ENCODE measurements at places on chromosomes 11 and 22. TPM values are rescaled to one million over a fixed set of nuclear protein-coding genes. Genes with fewer than 3 reads are reported as not detected.

The SYT8 gene
- total RNA-seq = not detected

The CBX6 gene
- total RNA-seq = 171 TPM

The NLRP10 gene
- not detected for total RNA-seq

The CHADL gene
- 0.36 TPM for total RNA-seq

The MS4A18 gene
- not detected for total RNA-seq

The APOL3 gene
- 52.4 TPM for total RNA-seq

The APOA4 gene
- not detected for total RNA-seq

The SLC1A2 gene
- not detected for total RNA-seq

The POU2AF3 gene
- total RNA-seq = 0.39 TPM

The IRAG1 gene
- total RNA-seq = not detected

All from activated T-helper 1 cell treated with anti-CD3 and anti-CD28 coated beads, Interleukin-12 subunit alpha, Interleukin-12 subunit beta, Interleukin-2, Interleukin-4 antibody, amounts not matched to agents 30 ng/mL and 10 ng/mL and 1 ng/mL, durations not matched to agents 14 hours and 24 hours and 36 hours (primary cell).